CD4-positive, alpha-beta T cell treated with Interleukin-10 for 1 hour (primary cell): ENCODE measurements at places on chromosomes 6 and 20.

DNA sequence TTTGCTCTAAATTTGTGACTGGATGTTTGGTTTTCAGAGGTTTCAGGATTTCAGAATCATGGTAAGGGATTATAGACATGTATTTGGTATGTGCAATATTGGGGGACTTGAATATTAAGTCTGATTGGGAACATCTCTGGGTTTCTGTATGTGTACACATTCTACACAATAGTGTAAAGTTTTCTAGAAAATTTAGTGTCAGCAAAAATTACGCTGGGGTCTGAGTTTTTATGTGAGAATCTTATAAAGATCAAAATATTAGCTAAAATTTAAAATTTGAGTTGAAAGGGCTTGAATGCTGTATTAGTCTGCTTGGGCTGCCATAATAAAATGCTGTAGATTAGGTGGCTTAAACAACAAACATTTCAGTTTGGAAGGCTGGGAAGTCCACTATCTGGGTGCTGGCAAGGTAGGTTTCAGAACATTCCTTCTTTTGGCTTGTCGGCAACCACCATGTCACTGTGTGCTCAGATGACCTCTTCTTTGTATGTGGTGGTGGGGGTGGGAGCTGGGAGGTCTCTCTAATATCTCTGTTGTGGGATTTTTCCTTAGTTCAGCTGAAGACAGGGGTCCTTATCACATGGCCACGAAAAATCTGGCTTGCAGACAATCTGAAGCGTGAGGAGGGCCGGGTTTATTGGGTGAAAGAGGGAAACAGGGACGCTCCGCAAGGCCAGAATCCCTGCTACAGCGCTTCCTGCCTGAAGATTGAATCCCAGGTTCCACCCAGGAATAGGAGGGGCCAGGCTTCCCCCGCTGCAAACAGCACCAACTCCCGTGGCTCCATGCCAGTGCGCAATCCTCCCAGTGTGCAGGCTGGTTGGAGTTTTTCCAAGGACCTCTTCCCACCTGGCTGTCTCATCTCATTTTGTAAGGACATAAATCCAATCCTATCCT lies 299.7 kb downstream of the PLCB1 start:
- DNase-seq = no peak

- no peak for DNase-seq
Observed at GRCh38 chr20:34008477-34008876, 14.8 kb downstream of the RALY start.

DNA sequence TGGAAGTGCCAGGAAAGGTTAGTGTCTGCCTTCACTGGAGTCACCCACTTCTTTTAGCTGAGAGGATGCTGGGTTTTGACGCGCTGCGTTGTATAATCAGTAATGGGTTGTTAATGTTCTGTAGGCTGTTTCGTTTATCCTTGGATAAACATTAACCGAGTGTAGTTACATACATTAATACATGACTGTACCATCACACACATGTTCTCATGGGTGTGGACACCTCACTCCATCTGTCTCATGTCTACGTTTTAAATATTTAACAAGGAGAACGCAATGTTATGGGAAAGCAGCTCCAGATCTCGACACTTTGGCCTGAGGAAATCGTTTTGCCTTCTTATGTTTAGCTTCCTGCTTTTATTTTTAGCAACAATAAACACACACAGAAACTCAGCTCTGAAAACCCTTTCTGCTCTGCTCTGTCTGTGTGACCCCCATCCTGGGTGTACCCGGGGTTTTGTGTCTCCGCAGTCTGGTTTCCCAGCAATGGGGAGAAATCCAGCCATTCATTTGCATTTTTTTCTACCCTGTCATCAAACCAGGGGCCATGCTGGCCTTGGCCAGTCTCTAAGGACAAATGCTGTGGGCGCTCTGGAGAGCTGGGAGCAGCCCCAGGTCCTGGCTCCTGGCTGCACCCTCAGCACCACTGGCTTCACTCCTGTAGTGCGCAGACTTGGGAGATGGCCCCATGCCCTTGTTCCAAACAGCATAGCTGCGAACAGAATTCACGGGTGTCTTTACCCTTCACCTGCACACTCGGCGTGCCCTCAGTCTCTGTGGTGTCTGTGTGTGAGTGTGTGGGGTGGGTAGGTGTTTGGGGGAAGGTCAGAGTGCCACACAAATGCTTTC lies 110.8 kb downstream of the ERMARD start:
- DNase-seq = no peak

DNA sequence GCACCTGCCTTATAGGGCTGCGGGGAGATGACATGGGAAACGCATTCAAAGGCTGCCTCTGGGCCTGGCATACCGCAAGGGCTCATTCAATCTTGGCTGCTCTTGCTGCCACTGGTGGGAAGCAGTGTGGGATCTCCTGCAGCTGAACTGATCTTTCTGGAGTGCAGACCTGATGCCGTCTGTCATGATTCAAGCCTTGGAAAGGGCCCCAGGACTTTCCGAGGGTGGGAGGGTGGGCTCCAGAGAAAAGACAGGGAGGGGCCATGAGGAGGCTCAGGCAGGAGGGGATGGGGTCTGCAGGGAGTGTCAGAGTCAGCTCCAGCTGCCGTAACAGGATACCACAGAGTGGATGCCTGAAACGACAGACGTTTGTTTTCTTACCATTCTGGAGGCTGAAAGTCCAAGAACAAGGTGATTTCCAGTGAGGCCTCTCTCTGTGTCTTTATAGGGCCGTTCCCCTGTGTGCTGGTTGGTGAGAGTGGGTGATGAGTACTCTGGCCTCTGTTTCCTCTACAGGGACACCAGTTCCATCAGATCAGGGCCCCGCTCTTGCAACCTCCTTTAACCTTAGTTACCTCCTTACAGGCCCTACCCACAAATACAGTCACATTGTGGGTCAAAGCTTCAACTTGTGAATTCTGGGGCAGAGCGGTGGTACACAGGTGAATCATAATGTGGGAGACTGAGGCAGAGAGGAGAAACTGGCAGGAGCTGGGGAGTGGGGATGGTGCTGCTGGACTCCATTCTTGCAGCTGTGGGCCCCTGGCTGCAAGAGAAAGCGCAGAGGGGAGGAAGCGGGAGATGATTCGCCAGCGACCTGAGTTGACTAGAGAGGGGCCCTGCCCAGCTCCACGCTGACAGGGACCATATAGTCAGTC lies 148.4 kb downstream of the SYCP2 start:
- DNase-seq = no peak

- no peak for DNase-seq
Observed at GRCh38 chr6:111562246-111562645, 43.4 kb downstream of the TRAF3IP2 start.

DNA sequence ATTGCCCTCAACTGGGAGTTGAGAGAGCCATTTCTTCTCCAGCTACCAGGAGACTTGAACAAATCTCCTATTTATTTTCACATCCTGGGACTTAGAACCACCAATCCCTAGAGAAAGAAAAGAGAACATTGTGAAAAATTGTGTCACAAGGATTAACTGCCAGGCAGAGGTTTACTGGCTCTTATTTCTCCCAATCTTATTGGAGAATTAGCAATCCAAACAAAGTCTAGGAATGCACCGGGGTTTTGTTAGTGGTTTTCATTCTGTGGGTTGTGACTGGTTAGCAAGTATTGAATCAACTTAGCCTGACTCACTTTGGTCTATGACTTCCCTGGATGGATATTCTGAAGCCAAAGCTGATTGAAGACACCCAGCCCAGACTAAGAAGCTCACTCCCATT lies 21.2 kb upstream of the ENPP5 start:
- no peak for DNase-seq

DNA sequence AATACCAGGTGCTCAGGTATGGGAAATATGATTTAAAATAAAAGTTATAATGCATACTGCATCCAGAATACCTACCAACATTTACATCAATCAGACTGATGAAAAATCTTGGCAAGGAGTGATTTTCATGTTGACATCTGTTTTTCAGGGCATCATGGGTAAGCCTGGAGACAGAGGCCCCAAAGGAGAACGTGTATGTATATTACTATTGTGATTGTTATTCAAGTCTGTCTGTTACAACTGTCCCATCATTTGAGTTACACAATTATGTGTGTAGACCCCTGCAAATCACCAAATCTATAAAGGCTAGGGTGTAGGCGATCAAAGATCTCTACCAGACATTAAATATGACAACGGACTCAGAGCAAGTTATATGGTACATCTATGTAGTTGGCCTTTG lies 118.2 kb downstream of the COL9A1 start:
- no peak for DNase-seq

GRCh38 chr6:118735320-118735719 lies 83.9 kb upstream of the CEP85L start:
- DNase-seq = peak; percentile 41

GRCh38 chr6:90190752-90191395 lies 105.8 kb downstream of the BACH2 start:
- no peak for DNase-seq

- no peak for DNase-seq
Observed at GRCh38 chr6:42091718-42092023, 41.3 kb downstream of the TAF8 start.

- DNase-seq = no peak
Observed at GRCh38 chr20:15196547-15197255, 859.3 kb upstream of the FLRT3 start.

- no peak for DNase-seq
Observed at GRCh38 chr6:18555750-18556149, 168.6 kb downstream of the RNF144B start.

DNA sequence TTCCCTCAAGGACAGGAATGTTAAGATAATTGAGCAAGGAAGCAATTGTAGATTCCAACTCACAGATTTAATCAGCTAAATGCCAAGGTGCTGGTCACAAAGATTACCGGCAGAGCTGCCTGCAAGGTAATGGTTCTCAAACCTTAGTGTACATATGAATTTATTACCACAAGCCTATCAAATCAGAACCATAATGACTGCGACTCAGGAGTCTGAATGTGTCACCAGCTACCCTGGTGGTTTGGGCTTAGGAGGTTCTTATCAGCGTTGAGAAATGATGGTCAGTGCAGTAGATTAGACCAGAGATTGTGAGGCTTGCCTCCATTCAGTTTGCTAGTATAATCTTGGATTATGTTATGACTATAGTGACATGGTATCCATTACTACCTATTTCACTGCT lies 78.9 kb downstream of the MTFR2 start:
- no peak for DNase-seq

DNA sequence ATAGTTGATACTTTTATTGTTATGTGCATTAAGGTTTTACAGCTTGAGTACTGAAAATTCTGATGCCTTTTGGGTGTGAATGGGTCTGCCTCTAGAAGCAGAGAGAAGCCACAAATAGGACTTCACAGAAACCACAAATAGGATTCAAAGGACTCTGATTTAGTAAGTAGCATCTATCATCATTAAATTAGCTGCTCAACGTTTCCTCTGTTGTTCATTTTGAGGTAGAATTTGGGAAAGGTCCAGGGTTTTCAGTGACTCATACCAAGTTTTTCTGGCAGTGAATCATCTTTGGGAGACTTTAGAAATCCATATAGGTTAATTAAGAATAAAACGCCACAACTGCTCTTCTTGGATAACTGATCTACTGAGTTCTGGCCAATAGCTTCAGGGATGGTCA lies 105.1 kb downstream of the PHF3 start:
- no peak for DNase-seq

- no peak for DNase-seq
Observed at GRCh38 chr6:151773382-151773781, 34.1 kb upstream of the ESR1 start.

GRCh38 chr20:58603721-58604120 lies 47.4 kb upstream of the STX16 start:
- DNase-seq = no peak

DNA sequence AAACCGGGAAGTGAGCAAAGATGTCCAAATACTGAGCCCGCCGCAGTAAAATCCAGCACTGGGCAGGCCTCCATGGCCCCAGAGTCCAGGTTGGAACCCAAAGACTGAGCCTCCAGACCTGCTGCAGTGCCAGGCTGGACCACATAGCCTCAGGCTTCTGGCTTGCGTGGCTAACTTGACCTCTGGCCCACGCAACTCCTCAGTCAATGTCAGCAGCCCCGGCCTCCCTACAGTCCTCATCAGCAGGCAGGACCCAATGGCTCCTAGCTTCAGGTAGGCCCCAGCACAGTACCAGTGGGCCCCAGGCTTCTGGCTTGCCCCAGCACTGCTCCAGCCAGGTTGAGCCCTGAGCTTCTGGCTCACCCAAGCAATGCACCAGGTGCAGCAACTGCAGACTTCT lies 245.1 kb upstream of the AFDN start:
- DNase-seq = no peak

GRCh38 chr6:29764422-29765196 lies 41.4 kb downstream of the HLA-F start:
- no peak for DNase-seq

DNA sequence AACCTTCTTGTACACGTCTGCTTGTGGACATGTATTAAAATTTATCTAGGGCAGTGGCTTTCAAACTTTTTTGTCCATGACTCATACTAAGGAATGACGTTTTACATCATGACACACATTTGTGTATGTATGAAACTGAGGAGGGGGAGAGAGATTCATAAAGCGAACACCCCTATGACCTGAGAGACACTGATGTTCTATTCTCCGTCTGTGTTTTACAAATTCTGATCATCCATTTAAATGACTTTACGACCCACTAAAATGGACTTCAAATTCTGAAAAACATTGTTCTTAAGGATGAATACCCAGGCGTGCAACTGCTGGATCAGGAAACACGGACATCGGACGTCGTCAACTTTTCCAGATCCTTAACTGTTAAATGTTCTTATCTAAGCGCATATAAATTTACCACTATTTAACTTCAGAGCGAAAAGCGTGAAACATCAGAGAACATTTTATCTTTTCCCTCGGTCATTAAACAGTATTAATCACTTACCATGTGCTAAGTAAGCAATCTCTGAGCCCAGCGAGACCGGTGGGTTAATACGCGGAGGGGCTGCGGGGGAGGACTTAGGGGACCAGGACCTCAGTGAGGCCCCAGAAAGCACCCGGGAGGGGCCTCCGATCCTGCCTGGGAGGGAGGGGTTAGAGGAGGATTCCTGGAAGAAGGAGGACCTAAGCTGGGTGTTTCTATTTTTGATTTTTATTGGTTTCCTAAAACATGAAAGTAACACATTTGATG lies 1.2 kb downstream of the PLAGL1 start:
- DNase-seq = no peak

DNA sequence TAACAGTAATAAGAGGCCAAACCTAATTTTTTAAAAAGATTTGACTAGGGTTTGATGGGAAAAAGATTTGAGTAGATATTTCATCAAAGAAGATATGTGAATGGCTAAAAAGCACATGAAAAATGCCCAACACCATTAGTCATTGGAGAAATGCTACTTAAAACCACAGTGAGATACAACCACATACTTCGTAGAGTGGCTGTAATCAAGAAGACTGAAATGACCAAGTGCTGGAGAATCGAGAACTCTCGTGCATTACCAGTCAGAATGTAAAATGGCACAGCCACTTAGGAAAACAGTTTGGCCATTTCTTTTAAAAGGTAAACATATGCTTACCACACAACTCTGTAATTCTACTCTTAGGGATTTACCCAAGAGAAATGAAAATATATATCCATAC lies 175.5 kb downstream of the EYA2 start:
- DNase-seq = no peak

DNA sequence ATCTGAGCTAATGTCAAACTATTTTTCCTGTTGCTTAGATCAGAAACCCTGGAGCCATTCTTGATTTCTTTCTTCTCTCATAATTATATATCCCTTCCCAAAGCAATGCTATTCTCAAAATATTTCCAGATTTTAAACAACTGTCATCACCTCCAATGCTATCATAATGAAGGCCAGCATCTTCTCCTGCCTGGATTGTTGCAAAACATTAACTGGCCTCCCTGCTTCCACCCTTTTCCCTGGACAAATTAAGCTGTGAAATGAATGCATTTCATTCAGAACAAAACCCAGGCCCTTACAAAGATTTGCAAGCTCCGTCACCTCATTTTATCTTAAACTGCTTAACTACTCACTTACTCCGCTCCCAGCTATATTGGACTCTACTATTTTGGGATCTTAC lies 535.3 kb upstream of the HS3ST5 start:
- DNase-seq = no peak

- no peak for DNase-seq
Observed at GRCh38 chr20:18650224-18650623, 62.4 kb downstream of the DTD1 start.
